Activated naive CD4-positive, alpha-beta T cell (primary cell): ENCODE measurements at places on chromosomes 5 and 9.

GRCh38 chr5:60362158-60362557 lies 337.8 kb downstream of the DEPDC1B start:
- DNase-seq: no peak

- DNase-seq: no peak
Measured at GRCh38 chr5:10073441-10074104, 176.1 kb downstream of the ATPSCKMT start.

GRCh38 chr9:128149951-128150593 lies 819 bp downstream of the LCN2 start:
- DNase-seq: no peak

GRCh38 chr5:58498340-58498942 lies 7.2 kb downstream of the GAPT start:
- no peak for DNase-seq

DNA sequence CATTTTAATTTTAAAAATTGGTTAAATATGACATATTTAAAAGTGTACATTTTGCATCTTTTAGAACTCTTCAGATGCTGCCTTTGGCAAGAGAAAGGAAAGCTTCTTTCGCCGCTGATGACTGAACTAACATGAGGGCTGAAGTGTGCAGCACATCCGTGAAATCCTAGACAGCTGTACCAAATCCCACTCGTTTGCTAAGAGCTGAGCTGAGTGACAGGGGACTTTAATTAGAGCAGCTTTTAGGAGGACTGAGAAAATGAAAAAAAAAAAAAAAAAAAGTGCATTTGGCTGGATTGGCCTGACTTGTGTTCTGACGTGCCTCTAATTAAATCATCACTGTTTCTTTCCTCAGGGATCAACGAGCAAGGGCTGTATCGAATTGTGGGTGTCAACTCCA lies 271.3 kb downstream of the ARHGAP26 start:
- DNase-seq: no peak

- no peak for DNase-seq
Measured at GRCh38 chr5:142915813-142916424, 145.7 kb downstream of the ARHGAP26 start.

- DNase-seq: no peak
Measured at GRCh38 chr5:14445576-14446290, 135.9 kb upstream of the OTULINL start.

GRCh38 chr5:32852535-32852934 lies 141.4 kb downstream of the NPR3 start:
- DNase-seq: no peak

DNA sequence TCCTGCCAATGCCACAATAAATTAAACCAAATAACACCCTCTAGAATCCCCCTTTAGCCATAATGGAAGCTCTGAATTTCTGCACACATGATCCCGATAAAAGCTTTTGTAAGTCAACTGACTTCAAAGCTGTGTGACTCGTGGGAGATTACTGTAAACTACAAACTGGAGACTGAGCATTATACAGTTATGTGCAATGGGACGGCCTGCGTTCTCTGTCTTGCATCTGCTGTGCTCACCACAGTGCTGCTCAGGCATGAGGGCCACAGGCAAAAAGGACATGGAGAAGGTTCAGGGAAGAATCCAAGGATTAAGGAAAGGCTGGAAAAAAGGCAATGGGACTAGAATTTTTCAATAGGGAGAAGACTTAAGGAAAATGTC lies 184.2 kb downstream of the FANCC start:
- DNase-seq: no peak

DNA sequence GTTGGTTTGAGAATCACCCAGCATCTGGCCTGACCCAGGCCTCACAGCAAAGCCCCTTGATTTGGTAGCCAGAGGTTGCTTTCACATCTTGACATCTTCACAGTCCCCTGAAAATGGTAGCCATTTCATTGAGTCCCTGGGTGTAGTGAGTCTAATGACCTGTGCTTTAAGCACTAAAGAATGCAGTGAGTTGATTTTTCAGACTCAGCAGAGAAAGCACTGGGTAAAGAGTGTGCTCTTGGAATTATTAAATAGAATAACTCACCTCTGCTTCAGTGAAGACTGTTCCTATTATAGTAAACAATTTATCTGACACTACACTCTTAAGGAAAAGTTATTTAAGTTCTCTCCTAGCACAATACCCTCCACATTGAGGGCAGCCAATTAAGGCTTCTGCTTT lies 56.2 kb downstream of the PTCD2 start:
- DNase-seq: no peak

DNA sequence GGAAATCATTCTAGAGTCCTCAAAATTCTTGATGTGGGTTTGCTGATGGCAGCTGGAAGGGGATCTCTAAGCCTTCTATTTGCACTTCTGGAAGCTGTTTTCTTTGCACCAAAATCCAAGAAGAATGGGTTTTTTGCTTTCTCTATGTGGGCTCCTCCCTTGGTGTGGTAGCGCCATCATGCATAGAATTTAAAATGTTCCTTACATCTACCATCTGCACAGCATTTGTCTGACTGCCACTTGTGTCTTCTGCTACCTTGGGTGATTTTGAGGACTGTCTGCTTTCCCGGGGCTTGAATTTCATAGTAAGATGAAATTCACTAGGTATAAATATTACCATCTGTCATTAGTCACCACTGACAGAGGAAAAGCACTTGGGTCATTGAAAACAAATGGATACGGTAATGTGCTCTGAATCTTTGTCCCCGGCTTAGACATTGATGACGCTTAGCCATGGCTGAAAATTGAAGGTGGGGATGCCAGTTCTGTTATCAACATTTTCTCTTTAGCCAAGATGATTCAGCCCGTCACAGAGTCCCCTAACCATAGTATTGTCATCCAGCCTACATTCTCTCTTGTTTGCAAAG lies 30.0 kb downstream of the SNX30 start:
- DNase-seq: no peak
